Dermis blood vessel endothelial cell (primary cell): ENCODE measurements at places on chromosomes 6 and 20. TPM values are rescaled to one million over a fixed set of nuclear protein-coding genes. Genes with fewer than 3 reads are reported as not detected.

DNA sequence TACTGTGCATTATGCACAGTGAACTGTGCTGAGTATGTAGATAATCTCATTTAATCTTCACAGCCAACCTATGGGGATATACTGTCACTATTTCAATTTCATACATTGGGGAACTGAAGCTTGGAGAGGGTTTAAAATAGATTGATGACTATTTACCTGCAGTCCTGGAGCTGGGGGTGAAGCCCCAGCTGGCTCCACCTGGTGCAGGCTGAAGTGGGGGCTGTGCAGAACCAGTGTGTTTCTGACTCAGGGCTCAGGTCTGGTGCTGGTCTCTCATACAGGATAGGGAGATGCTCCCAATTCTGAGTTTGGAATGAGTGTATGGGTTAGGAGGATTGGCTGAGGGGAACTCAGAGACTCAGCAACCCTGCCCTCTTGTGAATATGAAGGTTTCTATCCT lies 176.1 kb upstream of the CEP162 start:
- DNase-seq, result no peak

GRCh38 chr6:128028183-128028582 lies 127.3 kb upstream of the THEMIS start:
- DNase-seq, result no peak

GRCh38 chr6:90285611-90286381 lies 10.8 kb downstream of the BACH2 start:
- peak; percentile 89 for DNase-seq

DNA sequence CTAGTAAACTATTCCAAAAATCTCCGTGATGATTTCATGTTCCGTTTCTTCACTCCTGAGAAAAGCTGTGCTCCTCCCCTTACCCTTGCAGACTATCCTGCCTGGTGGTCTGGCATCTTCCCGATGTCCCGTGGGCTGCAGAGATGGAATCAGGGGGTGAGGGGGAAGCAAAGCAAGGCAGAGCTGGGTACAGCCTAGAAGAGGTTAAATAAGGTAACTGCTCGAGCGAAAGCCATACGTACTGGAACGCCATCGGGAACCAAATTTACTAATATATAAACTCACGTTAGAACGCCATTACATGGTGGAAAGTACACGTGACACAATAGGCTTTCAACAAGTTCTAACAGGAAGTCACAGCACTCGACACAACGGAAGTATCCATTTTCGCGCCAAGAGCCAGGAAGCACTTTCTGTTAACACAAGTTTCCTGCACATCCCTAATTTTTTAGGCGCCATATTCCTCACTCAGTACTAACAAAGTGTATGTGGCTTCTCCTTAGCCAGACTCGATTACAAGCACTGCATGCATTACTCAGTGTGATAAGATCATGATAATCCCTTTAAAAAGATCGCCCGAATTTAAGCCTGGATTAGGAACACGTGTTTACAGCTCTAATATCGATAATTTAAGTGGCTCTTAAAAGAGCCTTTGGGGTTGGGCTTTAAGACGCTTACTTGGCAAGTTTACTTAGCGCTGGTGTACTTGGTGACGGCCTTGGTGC lies 101.6 kb upstream of the PRSS16 start:
- peak; percentile 86 for DNase-seq

- peak; percentile 97 for DNase-seq
Observed at GRCh38 chr20:53828682-53829254, 235.1 kb upstream of the ZNF217 start.

DNA sequence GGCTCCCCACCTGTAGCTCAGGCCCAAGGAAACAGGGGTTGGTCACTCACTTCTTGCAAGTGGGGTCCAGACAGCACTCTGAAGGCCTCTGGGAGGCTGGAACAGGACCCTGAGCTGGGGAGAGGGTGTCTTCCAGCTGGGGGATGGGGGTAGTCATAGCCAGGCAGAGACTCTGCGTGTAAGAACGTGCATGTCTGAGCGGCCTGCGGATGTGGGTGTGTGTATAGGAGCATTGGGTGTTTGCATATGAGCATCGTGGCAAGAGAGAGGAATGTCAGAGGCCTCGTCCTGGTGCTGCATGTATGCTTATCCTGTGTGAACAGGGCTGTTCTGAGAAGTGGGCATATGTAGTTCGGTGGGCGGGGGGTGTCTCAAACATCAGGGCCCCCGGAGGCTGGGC lies 12.1 kb downstream of the BPIFB3 start:
- DNase-seq, result no peak

- DNase-seq, result no peak
Observed at GRCh38 chr6:117616391-117617209, 14.3 kb upstream of the GOPC start.

DNA sequence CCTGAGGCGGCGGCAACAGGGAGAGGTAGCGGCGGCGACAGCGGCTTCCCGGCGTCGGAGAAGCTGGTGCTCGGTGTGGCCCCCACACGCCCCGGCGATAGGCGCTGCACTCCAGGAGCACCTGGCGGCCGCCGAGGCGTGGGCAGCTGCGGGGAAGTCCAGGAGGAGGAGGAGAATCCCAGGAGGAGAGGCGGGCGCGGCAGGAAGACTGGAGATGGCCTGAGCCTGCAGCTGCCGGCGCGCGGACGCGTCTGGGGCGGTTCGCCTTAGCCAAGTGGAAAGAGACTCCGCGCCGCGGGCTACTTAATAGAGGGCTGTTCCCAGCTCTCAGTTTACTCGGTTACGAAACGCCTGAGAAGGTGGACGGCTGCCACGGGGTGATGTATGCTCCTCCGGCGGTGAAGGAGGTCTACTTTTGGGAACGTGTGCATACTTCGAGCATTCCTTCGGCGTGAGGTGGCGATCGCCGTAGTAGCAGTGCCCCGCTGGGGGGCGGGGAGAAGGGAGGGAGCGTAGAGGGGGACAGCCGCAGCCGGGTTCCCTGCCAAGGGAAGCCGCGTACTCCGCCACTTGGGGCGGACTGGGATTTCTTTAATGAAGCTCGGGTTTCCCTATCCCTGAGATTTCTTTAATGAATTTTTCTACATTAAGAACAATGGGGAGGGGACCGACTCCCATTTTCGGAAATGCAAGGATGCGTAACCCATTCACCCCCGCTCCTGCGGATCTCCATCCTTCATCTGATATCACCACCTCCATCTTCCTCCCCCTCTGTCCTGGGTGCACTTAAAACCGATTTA lies at the start of gene COL12A1:
Gene COL12A1 (minus strand): TSS at position 278 of the 800 bp plus-strand sequence. CDS start 3,261 bp downstream, outside the sequence.
- DNase-seq, result peak; percentile 64

DNA sequence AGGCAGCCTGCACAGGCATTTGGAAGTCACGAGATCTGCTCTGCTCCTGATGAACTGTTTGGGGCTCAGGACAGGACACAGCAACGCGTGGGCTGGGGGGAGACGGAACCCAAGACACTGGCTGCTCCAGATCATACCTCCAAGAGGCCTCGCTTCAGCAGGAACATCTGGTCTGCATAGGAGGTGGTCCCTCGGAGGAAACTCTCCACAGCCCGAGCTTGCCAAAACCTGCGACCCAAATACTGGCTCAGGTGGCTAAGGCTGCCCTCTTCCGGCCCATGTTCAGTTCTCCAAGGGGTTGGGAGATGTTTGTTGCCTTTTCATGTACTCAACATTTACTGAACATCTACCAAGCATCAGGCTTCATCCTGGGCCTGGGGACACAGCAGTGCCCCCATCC lies 51.7 kb downstream of the MYH7B start:
- no peak for DNase-seq

Gene TRAPPC3L
- 0.17 TPM in 1 of 2 replicates, not detected in the other for total RNA-seq
